ENCODE measurements at places on chromosomes 16 and 17.

DNA sequence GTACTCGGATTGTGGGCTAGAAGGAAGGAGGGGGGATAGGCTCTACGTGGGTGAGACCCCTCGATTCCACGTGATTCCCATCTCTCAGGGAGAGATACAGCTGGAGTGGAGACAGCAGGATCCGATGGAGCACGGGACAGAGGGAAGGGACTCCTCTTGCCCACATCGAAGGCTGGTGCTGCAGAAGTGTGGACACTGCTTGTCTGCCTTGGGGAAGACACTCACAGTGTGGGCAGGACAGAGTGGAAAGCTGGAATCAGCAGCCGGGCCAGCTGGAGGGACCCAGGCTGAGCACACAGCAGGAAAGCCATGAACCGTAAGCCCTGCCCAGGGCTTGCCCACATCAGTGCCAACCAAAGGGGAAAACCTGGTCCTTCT is 42.1 kb upstream of the RPH3AL start:
- DNase-seq: no peak

- no peak for DNase-seq
Measured at GRCh38 chr16:56029026-56029425, 153.9 kb upstream of the CES5A start.

DNA sequence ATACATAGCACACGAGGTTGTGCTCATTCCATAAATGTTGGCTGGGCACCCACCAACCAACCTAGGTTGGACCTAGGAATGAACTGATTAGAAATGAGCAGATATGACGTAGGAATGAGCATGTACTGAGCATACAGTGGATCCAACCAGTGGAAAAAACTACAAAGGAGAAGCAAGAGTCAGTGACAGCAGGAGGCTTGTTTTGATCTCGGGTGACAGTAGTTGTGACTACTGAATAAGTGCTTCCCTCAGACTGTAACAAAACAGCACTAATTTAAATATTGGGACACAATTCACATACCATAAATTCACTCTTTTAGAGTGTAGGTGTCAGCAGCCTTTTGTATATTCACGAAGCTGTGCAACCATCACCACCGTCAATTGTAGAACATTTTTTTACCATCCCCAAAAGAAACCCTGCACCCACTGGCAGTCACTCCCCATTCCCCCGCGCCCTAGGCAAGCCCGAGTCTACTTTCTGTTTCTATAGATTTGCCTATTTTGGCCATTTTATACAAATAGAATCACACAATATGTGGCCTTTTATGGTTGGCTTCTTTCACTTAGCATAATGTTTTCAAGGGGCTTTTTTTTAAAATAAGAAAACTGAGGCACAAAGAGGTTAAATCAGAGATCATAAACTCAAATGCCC is 7.0 kb downstream of the VAC14 start:
- no peak for DNase-seq

GRCh38 chr17:33204156-33204555 is 88.9 kb downstream of the ASIC2 start:
- DNase-seq: no peak

- DNase-seq: no peak
Measured at GRCh38 chr17:7233701-7234082, 625 bp downstream of the DVL2 start.

DNA sequence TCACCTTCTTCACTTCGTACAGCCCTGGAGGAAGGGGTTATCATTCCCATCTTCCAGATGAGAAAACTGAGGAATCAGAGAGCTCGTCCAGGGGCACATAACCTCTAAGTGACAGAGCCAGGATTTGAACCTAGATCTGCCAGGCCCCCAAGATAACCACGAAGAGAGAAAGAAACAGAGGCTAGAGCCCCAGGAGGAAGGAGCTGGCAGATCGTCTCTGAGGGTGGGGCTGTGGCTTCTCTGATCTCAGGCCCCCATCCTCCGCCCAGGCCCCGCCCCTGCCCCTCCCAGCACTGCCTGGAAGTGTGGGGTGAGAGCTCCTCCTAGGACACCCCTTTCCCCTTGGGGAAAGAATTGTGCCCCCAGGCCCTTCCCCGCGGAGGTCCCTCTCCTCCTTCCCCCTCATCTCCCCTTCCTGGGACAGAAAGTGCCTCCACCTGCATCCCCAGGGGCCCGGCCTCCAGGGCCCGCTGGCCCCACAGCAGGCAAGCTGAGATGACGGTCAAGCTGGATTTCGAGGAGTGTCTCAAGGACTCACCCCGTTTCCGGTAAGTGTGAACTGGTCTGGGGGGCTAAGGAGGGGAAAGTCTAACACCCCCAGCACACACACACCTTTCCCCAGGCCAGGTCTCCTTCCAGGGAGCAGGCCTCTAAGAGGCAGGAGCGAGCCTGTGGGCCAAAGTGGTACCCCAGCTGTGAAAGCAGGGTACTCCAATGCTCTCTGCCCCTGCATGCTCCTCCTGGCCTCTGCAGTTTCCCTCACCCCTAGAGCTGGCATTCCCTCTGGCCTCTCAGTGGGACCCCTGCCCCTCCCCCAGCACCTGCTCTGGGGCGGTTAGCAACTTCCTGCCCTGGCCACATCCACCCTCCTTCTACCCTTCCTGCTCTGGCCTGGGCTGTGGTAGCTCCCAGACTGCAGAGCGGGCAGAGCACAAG is at the start of gene ACAP1:
Gene ACAP1, plus strand, starts transcription at position 290 of the 936 bp plus-strand sequence. Its CDS starts 206 bp downstream, at position 496.
- DNase-seq: peak; percentile 84

DNA sequence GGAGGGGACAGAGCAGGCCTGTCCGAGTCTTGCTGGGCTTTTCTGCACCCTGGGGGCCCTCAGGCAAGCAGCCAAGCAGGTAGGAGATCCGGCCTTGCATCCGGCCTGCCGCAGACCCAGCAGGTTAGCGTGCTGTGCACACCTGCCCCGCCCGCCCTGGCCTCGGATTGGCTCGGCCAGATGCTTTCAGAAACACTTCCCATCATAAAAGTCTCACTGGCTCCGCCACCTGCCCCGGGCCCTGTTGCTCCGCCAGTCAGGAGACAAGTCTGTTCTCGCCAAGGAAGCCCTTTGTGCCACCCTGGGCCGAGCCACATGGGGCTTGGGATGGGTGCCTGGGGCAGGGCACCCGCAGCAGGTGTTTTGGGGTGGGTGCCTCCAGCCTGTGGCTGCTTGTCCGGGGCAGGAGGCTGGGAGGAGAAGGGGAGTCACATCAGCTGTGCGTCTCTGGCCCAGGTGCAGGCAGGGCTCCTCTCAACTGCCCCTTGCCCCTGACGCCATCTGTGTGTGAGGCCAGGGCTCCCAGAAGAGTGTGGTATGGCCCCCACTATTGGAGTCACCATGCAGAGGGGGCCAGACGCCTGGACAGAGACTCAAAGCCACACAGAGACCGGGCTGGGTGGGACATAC is 228.2 kb upstream of the GSE1 start:
- no peak for DNase-seq

GRCh38 chr17:40621578-40621977 is 26.0 kb downstream of the SMARCE1 start:
- DNase-seq: no peak
